Right atrium auricular region (tissue), 2 donors: ENCODE measurements at places on chromosomes 2 and 18.

- H3K4me3 ChIP-seq: peak overlapping the region; percentile 9
- H3K36me3 ChIP-seq: no peaks in the 10 kb centered on the region
- H3K27me3 ChIP-seq: peaks cover 19% of the 10 kb centered on the region
- no peak overlapping the region for H3K27ac ChIP-seq
- DNase-seq: no peak
Observed at GRCh38 chr2:88764850-88765153, 73.3 kb downstream of the RPIA start.

- no peaks in the 10 kb centered on the region for H3K27me3 ChIP-seq
- H3K4me3 ChIP-seq: peak overlapping the region; percentile 25
- H3K27ac ChIP-seq: no peak overlapping the region
- DNase-seq: no peak
- H3K36me3 ChIP-seq: no peaks in the 10 kb centered on the region
- no peaks in the 10 kb centered on the region for H3K4me1 ChIP-seq
Observed at GRCh38 chr2:240672701-240673190, 9.9 kb downstream of the AQP12B start.

- H3K4me1 ChIP-seq: no peaks in the 10 kb centered on the region
- no peak for DNase-seq
- no peaks in the 10 kb centered on the region for H3K27me3 ChIP-seq
Observed at GRCh38 chr2:152284398-152284797, 50.6 kb upstream of the FMNL2 start.

DNA sequence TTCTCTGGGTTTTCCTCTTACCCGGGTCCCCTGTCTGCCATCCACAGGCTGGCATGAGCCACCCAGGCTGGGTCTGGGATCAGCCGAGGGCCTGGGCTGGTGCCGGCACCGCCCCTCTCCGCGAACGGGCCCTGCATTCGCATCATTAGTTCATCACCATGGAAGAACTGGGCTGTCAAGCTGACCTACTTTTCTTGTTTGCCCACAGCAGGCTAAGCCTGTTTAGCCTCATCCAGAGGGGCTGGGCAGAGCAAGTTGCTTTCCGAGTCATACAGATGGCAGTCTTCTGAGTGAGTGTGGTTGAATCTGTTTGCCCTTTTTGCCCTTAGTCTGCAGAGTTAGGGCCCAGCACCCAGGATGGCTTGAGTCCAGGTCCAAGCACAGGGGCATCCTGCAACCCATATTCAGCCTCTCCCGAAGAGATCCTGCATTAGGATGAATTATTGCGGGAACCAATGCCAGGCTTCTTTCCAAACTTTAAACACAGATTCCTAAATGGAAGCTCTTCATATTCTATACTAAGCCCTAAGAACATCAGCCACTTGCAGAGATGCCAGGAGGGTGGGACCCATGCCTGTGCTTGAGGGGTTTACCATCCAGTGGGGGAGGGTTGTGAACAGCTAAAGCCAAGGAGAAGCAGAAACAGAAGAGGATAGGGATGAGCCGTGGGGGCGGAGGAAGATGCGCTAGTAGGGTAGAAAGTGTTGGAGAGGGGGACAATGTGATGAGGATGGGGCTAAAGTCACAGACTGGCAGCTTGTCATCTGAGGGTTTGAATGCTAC, 68.0 kb downstream of the NPAS2 start:
- no peak for DNase-seq
- H3K4me1 ChIP-seq: no peaks in the 10 kb centered on the region
- H3K27ac ChIP-seq: peak overlapping the region; percentile 5
- H3K27me3 ChIP-seq: no peaks in the 10 kb centered on the region
- H3K36me3 ChIP-seq: no peaks in the 10 kb centered on the region

- no peaks in the 10 kb centered on the region for H3K27me3 ChIP-seq
- no peaks in the 10 kb centered on the region for H3K4me1 ChIP-seq
- H3K36me3 ChIP-seq: no peaks in the 10 kb centered on the region
- no peak overlapping the region for H3K27ac ChIP-seq
- no peak overlapping the region for H3K4me3 ChIP-seq
Observed at GRCh38 chr18:13587937-13588336, 138.4 kb downstream of the FAM210A start.

DNA sequence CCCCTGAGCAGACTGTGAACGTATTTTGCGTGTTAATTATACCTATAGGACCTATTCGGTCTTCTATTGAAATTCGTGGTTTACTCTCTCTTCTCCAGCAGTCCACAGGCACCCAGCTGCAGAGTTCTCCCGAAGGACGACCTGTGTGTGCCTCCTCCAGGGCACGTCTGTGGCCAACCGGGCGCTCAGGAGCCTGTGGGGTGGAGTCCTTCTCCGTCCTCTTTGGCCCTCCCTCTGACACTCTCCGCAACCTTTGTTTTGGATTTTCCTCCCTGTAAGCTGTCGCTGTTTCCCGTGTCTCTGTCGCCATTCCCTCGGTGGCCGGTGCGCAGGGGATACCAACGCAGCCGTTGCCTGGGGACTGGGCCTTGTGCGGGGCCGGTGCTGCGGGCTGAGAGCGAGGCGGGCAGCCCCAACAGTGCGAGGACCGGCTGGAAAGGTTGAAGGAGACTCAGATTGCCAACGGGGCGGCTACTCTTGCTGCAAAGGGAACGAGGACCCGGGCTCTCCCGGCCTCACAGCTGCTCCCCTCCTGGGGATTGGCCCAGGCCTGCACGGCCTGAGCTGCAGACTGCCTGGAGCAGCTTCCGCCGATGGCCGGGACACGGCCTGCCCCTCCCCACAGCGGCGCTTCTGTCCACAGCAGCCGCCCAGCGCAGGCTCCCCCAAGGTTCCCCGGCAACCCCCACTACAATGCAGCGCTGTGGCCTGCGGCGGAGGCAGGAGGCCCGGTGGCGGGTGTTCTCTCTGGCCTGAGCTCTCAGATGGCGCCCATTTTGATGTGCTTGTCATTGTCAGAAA, 221.0 kb downstream of the MTX2 start:
- H3K27me3 ChIP-seq: no peaks in the 10 kb centered on the region
- H3K36me3 ChIP-seq: no peaks in the 10 kb centered on the region
- peak overlapping the region; percentile 80 for H3K27ac ChIP-seq
- DNase-seq: no peak
- H3K4me3 ChIP-seq: no peak overlapping the region

- DNase-seq: peak; percentile 95
- H3K27me3 ChIP-seq: no peaks in the 10 kb centered on the region
- H3K4me3 ChIP-seq: peak overlapping the region; percentile 14
- peak overlapping the region; percentile 92 for H3K27ac ChIP-seq
- no peaks in the 10 kb centered on the region for H3K36me3 ChIP-seq
- no peaks in the 10 kb centered on the region for H3K4me1 ChIP-seq
Observed at GRCh38 chr2:239275044-239275685, 125.7 kb downstream of the HDAC4 start.
